ENCODE measurements at places on chromosomes 2 and 18.

- no peak for ATAC-seq
Observed at GRCh38 chr18:13910986-13911385, 4.3 kb downstream of the MC2R start.

DNA sequence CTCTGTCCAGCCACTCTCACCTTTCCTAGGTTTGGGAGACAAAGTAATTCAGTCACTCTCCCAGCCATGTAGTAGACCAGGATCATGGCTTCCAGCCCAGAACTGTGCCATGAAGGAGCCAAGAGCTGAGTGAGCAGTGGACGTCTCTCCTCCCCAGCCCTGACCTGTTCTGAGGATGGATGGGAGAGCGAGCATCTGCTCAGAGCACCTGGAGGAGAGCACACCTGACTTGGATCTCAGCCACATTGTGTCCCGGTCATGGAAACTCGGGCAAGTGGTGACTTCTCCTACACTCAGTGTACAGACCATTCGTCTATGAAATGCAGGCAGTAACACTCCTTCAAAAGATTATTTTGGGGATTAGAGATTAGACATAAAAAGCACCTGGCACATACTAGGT is 299.7 kb downstream of the TNS1 start:
- no peak for ATAC-seq

GRCh38 chr2:25881764-25882163 is 3.5 kb upstream of the ASXL2 start:
- no peak for ATAC-seq

DNA sequence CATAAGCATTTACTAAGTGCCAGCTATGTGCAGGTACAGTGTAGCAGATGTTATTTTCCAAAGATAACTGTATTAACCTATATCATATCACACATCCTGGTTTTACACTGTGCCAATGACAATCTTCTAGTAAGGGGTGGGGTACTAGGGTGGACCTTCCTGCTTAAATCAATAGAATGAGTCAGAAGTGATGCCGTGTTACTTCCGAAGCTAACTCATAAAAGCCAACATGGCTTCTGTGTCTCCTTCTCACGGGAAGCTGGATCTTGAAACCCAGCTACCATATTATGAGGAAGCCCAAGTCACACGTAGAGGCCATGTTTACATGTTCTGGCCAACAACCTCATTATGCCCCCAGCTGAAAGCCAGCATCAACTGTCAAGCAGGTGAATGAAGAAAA is 59.1 kb downstream of the MRPL33 start:
- no peak for ATAC-seq

GRCh38 chr2:158359846-158360245 is 96.7 kb downstream of the CCDC148 start:
- no peak for ATAC-seq

- ATAC-seq = peak; percentile 62
Observed at GRCh38 chr2:12429779-12430406, 286.8 kb upstream of the TRIB2 start.

All from SK-N-SH treated with all-trans-retinoic acid at 6 μM for 48 hours (cell line).